CD4-positive, alpha-beta T cell (primary cell): ENCODE measurements at places on chromosomes 16 and 17.

- no peak for DNase-seq
Measured at GRCh38 chr16:30394592-30395154, 547 bp upstream of the ZNF48 start.

DNA sequence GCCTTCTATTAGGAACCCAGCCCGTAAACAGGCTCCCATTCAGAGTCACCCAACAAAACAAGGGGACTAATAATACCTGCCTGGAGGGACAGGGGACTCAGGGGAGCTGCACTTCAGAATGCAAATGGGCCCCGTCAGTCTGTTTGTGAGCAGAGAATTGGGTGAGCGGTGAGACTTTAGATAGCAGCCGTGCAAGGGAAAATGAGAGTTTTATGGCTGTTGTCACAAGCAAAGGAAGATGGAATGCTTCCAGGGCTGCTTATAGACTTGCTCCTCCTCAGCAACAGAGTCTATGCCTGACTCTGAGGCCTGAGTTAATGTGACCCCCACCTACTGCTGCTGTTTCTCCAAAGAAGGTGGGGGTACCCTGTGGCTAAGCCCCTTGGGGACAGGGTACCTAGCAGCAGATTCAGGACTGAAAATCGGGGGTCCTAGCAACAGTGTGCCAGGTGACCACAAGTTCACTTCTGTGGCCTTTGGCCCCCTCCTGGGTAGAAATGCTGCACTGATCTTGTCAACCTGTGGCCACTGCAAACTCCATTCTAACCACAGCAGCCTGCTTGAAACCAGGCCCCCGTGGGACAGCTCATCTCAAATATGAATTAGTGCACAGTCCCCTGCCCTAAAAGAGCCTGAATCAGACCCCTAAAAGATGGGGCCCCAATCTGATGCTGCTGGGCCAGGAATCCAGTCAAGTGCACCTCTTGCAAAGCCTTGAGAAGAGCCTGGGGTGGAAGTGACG, 126.4 kb downstream of the C16orf78 start:
- no peak for DNase-seq

- DNase-seq, result peak; percentile 58
Measured at GRCh38 chr17:78774956-78775571, 7.0 kb downstream of the CYTH1 start.

- no peak for DNase-seq
Measured at GRCh38 chr17:15377616-15378015, 36.2 kb upstream of the TEKT3 start.

- no peak for DNase-seq
Measured at GRCh38 chr17:76789235-76789788, 51.4 kb downstream of the MFSD11 start.

- no peak for DNase-seq
Measured at GRCh38 chr17:48723423-48724250, 652 bp downstream of the PRAC2 start.

GRCh38 chr16:89007371-89008249, 30.6 kb upstream of the CBFA2T3 start:
- no peak for DNase-seq

GRCh38 chr17:72498364-72499210, 377.8 kb downstream of the SOX9 start:
- no peak for DNase-seq

DNA sequence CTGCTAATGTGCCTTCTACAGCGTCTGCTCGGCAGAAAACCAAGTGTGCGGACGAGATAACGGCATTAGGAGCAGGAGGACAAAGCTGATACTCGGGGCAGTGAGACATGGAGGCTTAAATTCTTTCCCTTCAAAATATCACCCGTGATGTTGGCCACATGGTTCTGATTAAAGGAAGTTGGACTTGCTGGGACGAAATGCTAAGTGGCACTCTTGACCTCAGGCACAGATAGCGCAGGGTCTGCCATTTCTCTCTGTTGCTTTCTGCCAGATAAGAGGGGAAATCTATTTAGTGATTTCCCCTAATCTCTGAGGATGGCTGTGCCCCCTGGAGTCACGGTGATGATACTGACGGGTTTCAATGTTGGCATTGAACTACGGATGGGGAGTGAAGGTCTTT, 509.6 kb upstream of the EEF2KMT start:
- no peak for DNase-seq

GRCh38 chr16:84303023-84303422, 8.3 kb downstream of the WFDC1 start:
- DNase-seq, result no peak

- DNase-seq, result no peak
Measured at GRCh38 chr16:87201052-87201451, 116.1 kb downstream of the C16orf95 start.

- no peak for DNase-seq
Measured at GRCh38 chr16:64217789-64218535, 903.9 kb downstream of the CDH11 start.

DNA sequence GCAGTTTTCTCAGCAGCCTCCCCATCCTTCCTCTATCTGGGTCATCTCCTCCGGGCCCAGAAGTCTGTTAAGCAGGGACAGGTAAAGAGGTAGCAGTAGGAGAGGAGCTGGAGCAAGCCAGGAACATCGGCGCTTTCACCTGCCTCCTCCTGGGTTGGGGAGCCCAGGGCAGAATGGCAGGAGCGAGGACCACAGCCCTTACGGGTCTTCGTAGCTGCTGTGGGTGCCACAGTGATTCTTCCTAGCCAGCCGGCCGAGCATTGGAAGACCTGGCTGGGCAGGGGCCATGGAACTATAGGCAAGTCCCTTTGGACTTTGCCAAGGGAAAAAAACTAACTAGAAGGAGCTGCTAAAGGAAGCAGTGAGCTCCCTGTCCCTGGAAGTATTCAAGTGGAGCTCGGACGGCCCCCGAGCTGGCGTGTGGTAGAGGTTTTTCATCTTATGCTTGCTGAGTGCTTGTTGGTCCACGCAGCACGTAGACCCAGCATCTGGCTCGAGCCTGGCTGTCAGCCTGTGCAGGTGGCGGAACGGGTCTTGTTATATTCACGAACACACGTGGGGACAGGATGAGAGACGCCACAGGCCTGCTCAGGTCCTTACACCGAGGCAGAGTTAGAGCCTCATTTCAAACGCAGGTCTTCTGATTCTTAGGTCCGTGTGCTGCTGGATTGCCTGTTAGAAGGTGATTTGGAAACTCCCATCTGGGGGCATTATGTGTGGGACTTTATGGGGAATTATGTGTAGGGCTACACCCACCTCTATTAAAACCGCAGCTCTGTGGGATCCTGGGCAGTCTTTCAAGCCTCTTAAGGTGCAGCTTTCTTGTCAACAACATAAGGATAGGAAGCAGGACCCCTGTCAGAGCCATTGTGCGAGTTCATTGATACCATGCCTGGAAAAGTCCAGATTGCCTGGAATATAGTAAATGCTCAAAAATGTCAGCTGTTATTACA, 54.8 kb downstream of the OR1D5 start:
- no peak for DNase-seq

- no peak for DNase-seq
Measured at GRCh38 chr17:10793816-10794215, 10.1 kb downstream of the TMEM238L start.

- DNase-seq, result no peak
Measured at GRCh38 chr17:79996291-79996690, 39.4 kb downstream of the TBC1D16 start.

DNA sequence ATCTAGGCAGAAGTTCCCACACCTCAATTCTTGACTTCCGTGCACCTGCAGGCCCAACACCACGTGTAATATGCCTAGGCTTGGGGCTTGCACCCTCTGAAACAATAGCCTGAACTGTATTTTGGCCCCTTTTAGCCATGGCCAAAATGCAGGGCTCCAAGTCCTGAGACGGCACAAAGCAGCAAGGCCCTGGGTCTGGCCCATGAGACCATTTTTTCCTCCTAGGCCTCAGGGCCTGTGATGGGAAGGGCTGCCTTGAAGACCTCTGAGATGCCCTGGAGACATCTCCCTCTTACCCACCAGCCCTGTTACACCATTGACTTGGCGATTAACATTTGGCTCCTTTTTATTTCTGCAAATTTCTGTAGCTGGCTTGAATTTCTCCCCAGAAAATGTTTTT, 238.6 kb downstream of the CDH13 start:
- no peak for DNase-seq

- no peak for DNase-seq
Measured at GRCh38 chr16:11147754-11148444, 108.1 kb downstream of the SOCS1 start.

DNA sequence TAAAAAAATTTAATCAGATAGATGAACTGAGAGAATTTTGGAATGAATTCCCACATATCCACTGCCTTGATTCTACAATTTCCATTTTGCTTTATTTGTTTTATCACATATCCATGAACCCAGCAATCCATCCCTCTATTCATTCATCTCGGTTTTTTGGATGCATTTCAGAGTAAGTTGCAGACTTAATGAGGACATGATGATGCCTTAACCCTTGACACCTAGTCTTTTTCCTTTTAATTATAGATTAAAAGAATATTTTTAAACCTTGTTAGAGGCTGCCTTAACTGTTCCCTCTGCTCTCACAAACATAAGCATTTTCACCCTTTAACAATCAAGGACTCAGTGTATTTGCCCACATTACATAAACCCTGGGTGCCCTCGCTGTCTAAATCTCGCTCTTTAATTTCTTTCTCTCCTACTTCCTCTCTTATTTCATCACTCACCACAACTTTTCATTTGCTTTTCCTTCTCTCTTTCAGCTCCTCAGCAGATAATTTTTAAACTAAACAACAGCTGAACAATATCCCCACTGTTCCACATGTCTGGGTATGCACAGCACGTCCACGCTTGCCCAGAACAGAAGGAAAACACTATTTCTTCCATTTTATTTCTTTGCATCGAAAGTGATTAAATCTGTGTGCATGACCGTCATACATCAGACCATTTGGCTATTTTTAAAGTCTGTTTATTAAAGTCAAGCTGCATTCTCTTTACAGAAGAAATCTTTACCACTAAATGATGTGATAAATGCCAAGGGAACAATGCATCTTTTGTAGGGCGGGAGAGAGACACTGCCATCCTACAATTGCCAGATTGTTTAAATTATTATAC, 39.9 kb downstream of the IQCK start:
- DNase-seq, result no peak

DNA sequence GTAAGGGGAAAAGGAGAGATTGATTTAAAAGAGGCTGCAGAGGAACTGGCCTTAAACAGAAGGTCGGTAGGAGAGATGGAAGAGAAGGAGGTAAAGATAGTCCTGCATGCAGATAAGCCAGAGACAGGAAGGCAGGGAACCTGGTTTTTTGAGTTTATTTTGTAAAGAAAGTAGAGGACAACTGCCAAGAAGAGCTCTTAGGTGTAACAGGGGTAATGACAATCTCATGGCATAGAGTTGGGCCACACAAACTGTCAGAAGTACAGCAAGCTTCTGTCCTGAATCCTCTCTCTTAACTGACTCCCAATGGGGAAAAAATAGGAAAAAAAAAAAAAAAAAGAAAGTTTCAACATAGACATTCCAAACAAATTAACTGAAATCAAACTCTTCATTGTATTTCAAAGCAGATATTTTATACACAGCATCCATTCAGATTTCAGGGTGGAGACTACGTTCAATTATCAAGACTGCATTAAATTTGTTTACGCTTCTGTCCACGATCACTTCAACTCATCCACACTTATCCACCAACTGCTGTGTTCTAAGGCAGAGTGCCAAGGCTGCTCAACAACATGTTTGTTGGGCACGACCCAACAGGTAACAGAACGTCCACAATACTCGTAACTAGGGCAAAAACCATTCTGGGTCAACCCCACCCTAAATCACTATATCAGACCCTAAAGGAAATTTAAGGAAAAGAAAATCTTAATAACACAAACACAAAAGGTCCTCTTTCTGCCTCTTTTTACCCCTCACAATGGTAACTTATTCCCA, 34.9 kb downstream of the USP31 start:
- no peak for DNase-seq
